Endothelial cell of umbilical vein (primary cell): ENCODE measurements at places on chromosomes 1 and 21. TPM values are rescaled to one million over a fixed set of nuclear protein-coding genes. Genes with fewer than 3 reads are reported as not detected.
A peak's percentile ranks its signal among the peaks of the same experiment; 100 is the strongest.

DNA sequence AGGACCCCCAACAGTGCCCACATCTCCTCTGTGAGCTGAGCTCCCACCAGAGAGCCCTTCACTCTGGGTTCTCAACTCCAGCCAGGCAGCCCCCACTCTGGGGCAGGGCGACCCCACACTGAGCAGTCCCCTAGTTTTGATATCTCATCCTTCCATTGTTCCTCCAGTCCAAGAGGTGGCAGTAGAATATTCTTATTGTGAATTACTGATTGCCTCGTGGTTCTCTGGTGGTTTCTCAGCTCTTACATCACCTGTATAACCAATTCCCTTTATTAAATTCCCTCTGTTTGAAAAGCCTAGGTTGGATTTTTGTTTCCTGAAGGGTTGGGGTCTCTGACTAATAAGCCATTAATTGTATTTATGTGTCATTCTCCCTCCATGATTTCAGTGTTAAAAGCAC, 407.5 kb downstream of the SETD4 start:
- H3K4me3 ChIP-seq = no peak overlapping the region
- no peak for DNase-seq
- no peak overlapping the region for H3K27ac ChIP-seq
- H3K27me3 ChIP-seq = peaks cover 12% of the 10 kb centered on the region

- H3K27ac ChIP-seq = peak overlapping the region; percentile 68
- peak overlapping the region; percentile 82 for H3K4me3 ChIP-seq
- H3K4me1 ChIP-seq = peaks cover 19% of the 10 kb centered on the region
- H3K27me3 ChIP-seq = no peaks in the 10 kb centered on the region
Measured at GRCh38 chr21:44300262-44300959, 558 bp downstream of the PFKL start.

GRCh38 chr1:44801491-44802305, 1.5 kb downstream of the PLK3 start:
- H3K27ac ChIP-seq = no peak overlapping the region
- no peaks in the 10 kb centered on the region for H3K27me3 ChIP-seq
- peaks cover 4% of the 10 kb centered on the region for H3K36me3 ChIP-seq
- H3K4me3 ChIP-seq = peak overlapping the region; percentile 69
- peaks cover 32% of the 10 kb centered on the region for H3K4me1 ChIP-seq

GRCh38 chr1:37932759-37933158, 14.1 kb downstream of the INPP5B start:
- no peak for DNase-seq
- no peaks in the 10 kb centered on the region for H3K36me3 ChIP-seq
- no peak overlapping the region for H3K4me3 ChIP-seq

The FALEC gene
- total RNA-seq = not detected in 2 replicates
